ENCODE measurements at places on chromosomes 6 and 20.

DNA sequence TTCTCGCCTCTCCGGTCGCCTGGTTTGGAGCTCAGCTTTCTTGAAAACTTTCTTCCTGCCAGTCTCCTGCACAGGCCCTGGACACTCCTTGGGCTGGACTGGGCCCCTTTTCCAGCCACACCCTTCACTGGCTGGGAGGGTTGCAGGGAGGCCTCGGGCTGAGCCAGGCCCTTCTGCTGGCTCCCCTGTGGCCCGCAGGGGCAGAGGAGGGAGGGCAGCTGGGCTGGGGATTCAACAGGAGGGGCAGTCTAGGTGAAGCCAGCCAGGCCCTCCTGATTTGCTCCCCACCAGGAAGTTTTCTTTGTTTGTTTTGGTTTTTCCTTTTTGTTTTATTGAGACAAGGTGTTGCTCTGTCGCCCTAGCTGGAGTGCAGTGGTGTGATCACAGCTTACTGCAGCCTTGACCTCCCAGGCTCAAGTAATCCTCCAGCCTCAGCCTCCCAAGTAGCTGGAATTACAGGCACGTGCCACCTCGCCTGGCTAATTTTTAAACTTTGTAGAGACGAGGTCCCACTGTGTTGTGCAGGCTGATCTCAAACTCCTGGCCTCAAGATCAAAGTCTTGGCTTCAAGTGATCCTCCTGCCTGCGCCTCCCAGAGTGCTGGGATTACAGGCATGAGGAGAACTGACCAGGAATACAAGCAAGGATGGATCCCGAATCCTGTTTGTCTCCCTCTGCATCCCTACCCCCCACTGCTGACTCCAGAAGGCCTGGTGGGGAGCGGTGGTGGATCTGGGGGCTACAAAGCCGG is 23.5 kb upstream of the CDH22 start:
- no peak for DNase-seq

DNA sequence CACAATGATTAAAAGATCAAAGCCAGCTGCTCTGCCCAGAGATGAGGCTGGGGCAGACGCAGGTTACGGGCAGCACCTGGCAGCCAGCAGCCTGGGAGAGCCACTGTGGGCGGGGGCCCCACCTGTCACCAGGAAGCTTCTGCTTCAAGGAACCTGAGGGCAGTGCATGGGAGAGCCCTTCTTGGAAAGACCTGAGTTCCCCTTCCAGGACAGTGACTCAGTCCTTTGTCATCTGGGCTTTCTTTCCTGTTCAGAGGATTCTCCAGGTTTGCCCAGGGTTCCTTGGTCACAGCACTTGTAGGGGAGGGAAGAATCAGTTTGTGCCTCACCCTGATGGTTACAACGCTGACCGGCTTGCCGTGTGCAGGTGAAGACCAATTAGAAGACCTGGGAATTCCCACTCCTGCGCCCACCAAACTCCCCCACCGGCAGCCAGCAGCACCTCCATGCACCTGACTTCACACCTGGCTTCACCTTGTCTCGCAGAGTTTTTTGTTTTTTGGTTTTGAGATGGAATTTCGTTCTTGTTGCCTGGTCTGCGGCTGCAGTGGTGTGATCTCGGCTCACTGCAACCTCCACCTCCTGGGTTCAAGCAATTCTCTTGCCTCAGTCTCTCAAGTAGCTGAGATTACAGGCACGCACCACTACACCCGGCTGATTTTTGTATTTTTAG is 2.0 kb downstream of the ZBP1 start:
- no peak for DNase-seq

GRCh38 chr20:48928832-48929725 is 7.6 kb downstream of the ARFGEF2 start:
- no peak for DNase-seq

- no peak for DNase-seq
These were observed 48.9 kb upstream of the IYD start for GRCh38 chr6:150319924-150320323.

- DNase-seq = no peak
These were observed 112.8 kb downstream of the DACT2 start for GRCh38 chr6:168206661-168207274.

DNA sequence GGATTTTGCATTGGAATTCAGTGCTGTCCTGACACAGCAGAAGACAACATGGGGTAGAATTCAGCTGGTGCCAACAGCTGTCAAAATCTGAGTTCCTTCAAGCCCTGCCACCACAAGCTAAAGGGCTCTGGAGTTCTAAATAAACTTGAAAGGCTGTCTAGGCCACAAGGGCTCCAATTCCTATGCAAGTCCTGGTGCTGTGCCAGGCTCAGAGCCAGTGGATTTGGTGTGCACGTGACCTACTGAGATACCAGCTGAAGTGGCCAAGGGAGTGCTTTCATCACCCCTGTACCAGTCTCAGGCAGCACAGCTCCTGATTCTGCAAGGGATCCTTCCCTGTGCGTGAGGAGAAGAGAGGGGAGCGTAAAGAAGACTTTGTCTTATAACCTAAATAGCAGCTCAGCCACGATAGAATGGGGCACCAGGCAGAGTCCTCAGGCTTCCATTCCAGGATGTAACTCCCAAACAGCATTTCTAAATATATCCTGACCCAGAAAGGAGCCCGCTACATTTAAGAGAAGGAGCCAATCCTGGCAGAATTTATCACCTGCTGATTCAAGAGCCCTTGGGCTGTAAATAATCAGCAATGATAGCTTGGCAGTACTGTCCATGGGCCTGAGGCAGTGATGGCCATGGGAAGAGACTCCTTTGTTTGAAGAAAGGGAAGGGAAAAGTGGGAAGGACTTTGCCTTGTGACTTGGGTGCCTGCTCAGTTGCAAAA is 881.2 kb upstream of the EPHA7 start:
- no peak for DNase-seq

GRCh38 chr20:8646716-8647115 is 422.2 kb upstream of the PLCB4 start:
- DNase-seq = no peak

GRCh38 chr6:111888928-111889695 is 15.9 kb upstream of the FYN start:
- DNase-seq = no peak

DNA sequence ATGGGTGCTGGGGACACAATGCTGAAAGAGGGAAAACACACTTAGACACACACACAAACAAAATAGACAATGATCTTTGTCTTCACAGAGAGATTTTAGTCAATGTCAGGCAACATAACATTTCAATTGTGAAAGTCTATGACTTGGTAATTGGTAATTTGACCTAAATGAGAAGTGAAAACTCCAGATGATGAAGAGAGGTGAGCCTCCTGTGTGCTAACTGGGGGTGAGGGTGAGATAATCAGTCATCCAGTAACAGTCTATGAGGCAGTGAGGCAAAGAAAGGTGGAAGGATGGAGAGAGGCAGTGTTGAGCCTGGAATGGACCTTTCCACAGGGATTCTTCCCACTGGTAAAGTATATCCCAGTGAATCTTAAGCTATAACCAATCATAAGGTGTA is 744.2 kb downstream of the MAFB start:
- no peak for DNase-seq

GRCh38 chr20:47146686-47147085 is 209.8 kb downstream of the ZMYND8 start:
- no peak for DNase-seq

DNA sequence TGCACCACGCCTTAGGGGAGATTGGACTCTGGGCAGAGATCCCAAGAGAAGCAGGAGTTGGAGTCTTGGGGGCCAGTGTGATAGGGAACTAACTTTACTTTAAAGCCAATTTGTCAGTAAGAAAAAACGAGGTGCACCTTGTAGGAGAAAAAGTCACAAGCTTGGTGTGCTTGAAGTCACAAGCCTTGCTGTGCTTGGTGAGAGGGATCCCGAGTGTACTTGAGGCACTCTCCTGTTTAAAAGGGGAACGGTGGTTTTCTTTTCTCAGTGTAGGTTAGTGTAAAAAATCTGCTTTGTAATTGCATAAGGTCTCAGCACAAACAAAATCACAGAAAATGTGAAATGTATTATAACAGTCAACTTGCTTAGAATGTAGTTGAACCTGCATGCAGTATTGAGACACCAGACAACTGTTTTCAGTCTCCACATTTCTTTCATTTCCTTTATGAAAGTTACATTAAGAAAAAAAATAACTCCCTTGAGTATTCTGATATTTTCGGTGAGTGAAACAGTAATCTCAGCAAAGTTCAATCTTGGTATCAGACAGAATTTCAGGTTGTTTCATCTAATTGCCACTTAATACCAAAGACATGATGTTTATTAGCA is 111.1 kb upstream of the DUSP22 start:
- DNase-seq = no peak

DNA sequence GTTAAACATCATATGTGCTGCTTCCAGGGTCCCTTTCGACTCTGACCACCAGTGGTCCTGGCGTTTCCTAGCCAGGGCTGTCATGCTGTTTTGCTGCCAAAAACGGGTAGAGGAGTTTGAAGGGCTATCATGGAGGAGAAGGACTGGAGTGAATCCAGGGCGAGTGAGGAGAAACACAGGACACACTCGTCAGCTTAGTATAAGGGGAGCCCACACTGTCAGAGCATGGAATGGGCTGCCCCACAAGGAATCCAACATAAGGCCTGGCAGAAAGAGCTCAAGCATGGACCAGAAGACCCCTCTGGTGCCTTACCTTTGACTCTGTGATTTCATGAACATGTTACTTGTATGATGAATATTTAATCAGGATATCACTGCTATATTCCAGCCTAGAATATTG is 247.2 kb downstream of the NRN1 start:
- no peak for DNase-seq

Data from HL-60 (cell line).